ENCODE measurements at places on chromosomes 13 and 19.

- peak; percentile 68 for DNase-seq
Measured at GRCh38 chr13:106176117-106176516, 359.3 kb downstream of the EFNB2 start.

- DNase-seq, result no peak
Measured at GRCh38 chr19:41646589-41647204, 19.8 kb upstream of the CEACAM4 start.

DNA sequence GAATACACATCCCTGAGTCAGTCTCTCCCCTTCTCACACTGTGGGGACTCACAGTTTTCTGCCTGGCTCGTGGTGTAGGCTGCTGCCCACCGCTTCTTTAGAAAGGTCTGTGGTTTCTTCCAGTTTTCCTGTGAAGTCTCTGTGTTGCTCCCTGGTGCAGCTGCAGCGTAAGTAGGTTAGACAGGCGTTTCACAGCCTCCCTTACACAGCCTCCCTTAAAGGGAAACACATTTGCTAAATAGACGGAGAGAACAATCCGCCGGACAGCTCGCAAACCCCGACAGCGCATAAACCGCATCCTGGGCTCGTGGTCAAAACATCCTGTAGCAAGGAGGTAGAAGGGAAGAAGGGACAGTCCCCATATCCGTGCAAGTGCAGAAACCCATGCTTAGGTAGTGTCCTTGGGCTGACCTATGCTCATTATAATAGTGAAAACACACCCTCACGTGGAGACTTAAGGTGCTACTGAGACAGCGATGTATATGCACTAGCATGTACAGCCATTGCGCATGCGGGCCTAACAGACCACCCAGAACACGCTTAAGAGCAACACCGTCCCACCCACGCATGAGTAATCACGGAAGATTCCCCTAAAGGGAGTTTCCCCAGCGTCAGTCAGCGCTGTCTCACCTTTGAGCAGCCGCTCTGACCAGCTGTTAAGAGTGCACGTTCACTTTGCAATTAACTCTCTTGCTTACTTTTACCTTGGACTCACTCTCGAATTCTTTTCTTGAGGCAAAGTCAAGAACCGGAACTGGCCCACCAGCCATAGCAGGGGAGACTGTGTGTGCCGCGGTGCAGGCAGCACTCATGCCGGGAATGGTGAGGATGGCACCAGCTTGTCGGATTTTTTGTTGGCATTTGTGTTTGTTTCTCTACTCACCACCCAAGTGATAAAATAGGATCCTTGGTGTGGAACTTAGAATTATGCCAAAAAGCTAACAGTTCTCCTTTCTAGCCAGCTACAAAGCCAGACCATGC is 16.6 kb downstream of the SIGLEC8 start:
- DNase-seq, result no peak

DNA sequence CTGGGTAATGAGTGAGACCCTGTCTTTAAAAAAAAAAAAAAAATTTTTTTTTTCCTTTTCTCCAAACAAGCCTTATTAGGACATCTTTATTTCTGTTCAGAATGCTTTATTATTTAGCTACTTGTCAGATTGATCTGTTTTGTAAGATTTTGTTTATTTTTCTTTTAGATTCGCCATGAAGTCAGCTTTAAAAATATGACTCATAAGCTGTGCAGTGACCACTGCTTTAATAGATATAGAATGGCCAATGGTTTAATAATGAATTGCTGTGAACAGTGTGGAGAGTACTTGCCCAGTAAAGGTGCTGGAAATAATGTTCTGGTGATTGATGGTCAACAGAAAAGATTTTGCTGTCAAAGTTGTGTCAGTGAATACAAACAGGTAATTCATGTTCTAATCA is 47.7 kb downstream of the ZMYM2 start:
- DNase-seq, result peak; percentile 15

- peak; percentile 26 for DNase-seq
Measured at GRCh38 chr13:42991898-42992763, at the start of gene EPSTI1. Gene EPSTI1, minus strand, starts transcription at chr13:42992241. Its CDS starts 76 bp downstream, at chr13:42992165.

GRCh38 chr13:40579535-40579934 is 86.9 kb downstream of the FOXO1 start:
- DNase-seq, result no peak

- no peak for DNase-seq
Measured at GRCh38 chr13:103895835-103896531, 829.8 kb upstream of the SLC10A2 start.

- DNase-seq, result no peak
Measured at GRCh38 chr19:18097217-18097992, at the start of gene MAST3. Gene MAST3, plus strand, starts transcription at chr19:18097778. Its CDS starts 15 bp downstream, at chr19:18097793.

DNA sequence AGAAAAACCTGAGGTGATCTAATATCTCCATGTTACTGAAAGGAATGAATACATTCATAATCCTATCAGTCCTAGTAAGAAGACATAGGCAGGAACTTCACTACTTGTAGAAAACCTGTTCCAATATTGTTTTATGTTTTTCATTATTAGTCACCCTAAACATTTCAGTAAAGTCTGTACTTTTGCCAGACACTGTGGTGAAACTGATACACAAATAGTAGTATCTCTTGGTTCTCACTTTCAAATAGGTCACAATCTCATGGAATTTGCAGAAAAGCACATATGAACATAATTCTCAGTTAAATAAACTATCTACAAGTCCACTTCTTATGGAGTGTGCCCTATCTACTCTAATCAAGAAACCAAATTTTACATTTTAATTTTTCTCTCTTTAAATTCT is 88.3 kb upstream of the PCDH9 start:
- no peak for DNase-seq

DNA sequence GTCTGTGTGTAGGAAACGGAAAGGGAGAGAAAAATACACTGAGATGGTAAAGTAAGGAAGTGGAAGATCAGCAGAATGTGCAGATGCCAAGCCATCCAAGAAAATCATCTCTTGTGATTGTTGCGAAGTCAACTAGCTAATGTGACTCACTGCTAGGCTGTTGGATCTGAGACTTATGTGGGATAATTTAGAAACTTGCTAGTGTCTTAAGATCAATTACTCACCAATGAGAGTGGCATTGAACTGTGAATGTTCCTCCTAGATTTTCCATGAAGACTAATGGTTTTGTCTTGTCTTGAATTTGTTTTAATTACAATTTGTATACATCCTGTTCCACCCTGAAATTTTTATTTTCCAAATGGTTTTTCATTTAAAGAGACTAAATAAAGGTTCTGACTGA is 771.6 kb downstream of the EFNB2 start:
- no peak for DNase-seq

- no peak for DNase-seq
Measured at GRCh38 chr19:46901701-46902401, 41.1 kb downstream of the ARHGAP35 start.

DNA sequence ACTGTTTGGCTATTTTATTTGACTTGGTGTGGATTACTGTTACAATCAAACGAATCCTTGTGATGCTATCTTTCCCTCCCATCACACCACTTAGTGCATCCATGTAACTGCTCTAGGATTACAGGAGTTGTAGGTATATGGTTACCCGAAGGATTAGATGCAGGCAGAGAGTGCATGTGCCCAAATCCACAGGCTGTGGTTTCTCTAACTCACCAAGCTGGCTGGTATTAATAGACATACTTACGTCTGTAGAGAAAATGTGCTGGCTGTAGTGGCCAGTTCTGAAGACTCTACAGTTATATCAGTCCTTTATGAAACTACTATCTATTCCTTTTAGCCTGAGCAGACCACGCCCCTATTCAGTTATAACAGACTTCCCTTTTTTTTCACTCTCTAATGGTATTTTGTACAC is 1.1 kb upstream of the HMGB1 start:
- DNase-seq, result no peak

DNA sequence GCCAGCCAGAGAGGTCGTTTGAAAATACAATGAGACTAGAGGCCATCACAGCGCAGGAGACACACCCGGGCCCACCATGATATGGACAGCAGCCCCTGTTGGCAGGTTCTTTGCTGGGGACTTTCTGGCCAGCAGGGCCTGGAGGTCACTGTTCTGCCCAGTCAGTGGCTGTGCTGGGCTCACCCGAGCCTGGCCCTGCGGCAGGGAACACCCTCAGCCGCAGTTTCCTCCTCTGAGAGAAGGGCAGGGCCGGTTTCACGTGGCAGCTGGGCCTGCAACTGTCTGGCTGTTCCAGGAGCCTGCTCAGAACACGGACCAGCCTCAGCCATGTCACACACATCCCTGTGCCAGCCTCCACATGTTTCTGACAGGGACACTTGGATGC is 39.4 kb downstream of the ADPRHL1 start:
- DNase-seq, result no peak

DNA sequence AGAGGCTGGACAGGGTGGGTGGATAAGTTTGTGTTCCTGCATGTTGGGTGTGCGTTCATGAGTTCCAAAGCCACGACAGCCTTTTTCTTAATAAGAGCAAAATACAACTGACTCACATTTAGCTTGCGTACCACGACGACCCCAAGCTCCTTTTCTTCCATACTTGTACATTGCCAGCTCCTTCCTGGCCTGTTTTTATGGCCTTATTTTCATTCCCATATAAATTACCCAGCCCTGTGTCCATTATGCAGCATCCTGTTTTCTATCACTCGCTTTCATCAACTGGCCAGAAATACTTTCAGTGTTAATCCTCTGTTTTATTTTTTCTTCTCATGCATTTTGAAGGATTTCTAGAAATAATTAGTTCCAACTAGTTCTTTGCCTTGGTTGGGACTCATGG is 499.1 kb downstream of the FOXO1 start:
- no peak for DNase-seq

DNA sequence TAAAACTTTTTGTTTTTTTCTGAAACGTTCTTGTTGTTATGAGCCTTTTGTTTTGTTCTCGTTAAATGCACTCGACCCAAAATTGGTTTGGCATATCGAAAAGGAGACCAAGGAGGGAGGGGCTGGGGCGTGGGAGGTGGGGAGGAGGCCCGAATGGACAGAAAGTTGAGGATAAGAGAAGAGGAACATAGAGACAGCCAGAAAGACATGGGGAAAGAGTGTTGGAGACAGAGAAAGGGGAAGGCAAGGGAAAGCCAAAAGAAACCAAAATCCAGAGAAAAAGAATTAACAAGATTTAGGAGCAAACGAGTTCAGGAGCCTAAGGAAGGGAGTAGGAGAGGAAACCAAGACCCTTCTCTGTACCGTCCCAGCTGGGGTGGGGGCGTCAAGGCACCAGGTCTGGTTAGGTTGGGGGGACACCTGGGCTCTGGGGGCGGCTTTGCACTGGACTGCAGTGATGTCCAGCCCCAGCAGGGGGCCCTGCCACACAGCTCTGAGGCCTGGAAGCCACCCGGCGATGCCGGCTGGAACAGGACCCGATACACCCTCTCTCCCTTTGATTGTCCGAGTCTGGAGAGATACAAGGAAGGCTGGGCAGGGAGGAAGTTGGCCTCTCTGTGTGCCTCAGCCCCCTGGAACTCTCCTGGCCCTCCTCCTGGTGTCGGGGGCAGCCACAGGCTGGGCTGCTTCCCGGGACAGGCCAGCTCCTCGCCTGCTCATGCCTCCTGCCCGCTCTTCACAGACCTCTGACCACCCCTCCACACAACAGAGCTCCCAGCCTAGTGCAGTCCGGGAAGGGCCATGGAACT is 11.6 kb upstream of the ASF1B start:
- DNase-seq, result peak; percentile 32

- no peak for DNase-seq
Measured at GRCh38 chr13:27534981-27535380, 84.6 kb upstream of the MTIF3 start.

- no peak for DNase-seq
Measured at GRCh38 chr13:20608438-20609020, 41.6 kb downstream of the IFT88 start.

DNA sequence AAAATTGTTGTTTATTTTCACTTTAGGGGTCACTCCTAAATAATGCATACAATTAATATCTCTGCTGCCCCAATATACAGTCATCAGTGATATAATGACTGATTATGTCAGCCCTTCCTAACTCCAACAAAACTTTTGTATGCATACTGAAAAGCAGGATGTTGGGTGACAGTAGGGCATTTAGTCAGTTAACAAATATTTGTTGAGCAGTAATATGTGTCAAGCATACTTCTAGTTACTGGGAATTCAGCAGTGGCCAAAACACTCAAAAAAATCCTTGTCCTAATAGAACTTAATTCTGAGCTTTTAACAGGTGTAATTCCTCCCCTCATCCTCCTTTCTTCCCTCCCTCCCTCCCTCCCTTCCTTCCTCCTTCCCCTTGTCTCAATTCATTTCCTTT is 560.7 kb upstream of the KLHL1 start:
- no peak for DNase-seq

GRCh38 chr19:38457202-38457601 is 23.7 kb downstream of the RYR1 start:
- no peak for DNase-seq

DNA sequence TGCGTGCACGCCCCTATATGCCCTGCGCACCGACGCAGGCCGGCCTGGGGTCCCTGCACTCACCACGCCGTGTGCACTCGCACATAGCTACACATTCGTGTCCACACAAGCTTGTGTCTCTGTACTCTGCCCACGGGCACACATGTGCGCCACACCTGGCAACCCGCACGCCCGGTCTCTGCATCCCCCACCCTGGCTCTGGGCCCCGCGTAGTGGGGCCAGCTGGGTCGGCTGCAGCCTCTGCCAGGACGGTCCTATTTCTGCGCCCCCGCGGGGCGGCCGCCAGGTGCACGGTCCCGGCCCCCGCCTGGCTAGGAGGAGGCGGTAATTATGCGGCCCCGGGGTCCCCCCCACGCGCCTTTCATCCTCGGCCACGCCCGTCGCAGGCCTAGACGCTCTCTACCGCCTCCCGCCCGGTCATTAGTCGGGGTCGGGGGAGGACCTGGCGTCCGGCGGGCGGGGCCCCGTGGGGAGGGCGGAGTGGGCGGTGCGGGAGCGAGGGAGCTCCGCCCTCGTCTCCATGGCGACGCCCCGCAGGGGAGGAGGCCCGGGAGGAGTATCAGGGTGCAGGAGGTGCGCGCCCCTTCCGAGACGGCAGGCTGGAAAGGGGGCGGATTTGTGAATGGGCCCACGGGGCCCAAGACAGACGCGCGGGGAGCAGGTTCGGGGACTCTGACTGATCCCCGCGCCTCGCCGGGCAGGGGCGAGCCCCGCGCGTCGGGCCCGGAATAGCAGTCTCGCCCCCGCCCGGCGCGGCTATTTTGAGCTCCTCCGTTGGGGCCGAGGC is 2.8 kb upstream of the CIRBP start:
- DNase-seq, result peak; percentile 84

DNA sequence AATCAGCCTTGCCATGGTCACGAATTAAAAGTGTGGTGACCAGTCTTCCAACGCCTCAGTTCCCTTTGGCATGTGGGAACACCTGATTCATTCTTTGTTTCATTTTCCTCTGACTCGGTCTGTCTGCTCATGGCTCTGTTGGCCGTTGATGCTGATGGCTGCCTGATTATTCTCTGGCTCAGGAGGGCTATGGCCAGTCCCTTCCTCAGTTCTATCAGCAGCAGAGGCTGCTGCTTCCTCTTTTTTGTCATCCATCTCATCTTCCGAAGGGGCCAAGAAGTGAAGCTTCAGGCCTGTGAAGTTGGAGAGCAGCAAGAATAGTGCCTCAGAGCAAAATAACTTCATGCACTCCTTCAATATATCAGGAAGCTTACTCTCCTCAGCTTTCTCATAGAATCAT is 9.5 kb upstream of the MLNR start:
- DNase-seq, result no peak

GRCh38 chr19:53977429-53977990 is 13.9 kb upstream of the CACNG6 start:
- peak; percentile 65 for DNase-seq

GRCh38 chr19:42132030-42132628 is at the start of gene POU2F2:
Gene POU2F2, minus strand, starts transcription at chr19:42132446. Its CDS starts 35 bp downstream, at chr19:42132411.
- DNase-seq, result no peak

GRCh38 chr13:113087923-113088690 is 17.5 kb upstream of the F7 start:
- DNase-seq, result no peak

Data from HFFc6 (cell line).